SJSA1 (cell line): ENCODE measurements at places on chromosomes 5 and 9. TPM values are rescaled to one million over a fixed set of nuclear protein-coding genes. Genes with fewer than 3 reads are reported as not detected.

Gene MEGF10
- total RNA-seq, result 0.03 and 0.09 TPM in 2 replicates

Gene MAP1B
- 93.8 and 195 TPM in 2 replicates for total RNA-seq

Gene LRRC70
- 0.71 and 1.1 TPM in 2 replicates for total RNA-seq

Gene ADAMTSL2
- total RNA-seq, result not detected in 2 replicates

Gene CCDC192
- not detected in 2 replicates for total RNA-seq

Gene ZBTB5
- 12.8 and 13.7 TPM in 2 replicates for total RNA-seq

Gene CDH10
- total RNA-seq, result not detected in 2 replicates

Gene AQP7
- total RNA-seq, result not detected in 2 replicates

Gene GADD45G
- not detected in 2 replicates for total RNA-seq

Gene C8G
- not detected in 2 replicates for total RNA-seq
